Suppressor macrophage (primary cell): ENCODE measurements at places on chromosomes 1 and 21.

DNA sequence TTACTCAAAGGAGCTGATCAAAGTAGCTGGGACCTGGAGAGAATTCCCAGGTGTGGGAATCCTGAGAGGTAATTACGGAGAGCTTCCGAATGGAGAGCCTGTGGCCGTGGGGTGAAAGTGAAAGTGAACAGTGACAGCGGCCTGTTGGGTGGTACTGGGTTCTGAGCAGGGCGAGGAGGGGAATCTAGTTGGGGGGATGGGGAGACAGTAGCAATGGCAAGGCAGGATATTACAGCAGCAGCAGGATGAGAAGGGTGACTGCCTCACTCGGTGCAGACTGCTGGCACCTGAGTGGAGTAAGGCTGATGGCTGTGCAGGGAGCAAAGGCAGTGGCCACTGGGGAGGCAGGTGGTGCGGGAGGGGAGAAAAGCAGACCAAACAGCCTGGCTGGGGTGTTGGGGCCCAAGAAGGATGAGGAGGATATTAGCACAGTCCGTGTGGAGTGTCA is 70.3 kb upstream of the PRDX6 start:
- no peak for DNase-seq

DNA sequence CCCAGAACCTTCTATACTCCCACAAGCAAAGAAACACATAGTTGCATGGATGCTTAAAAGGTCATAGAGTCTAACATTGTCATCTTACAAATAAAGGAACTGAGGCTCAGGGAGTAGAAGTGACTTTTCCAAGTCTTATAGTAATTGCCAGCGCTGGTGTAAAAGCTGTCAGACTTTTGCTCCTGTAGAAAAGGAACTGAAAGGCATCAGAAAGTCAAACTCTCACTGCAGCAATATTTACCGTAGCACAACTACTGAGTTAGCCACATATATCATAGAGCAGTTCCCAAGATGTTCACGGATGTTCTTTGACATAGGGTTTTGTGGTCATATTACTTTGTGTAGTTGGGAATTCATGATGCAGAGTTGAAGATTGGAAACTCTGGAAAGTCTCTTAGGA is 16.6 kb upstream of the USP24 start:
- DNase-seq = peak; percentile 23

DNA sequence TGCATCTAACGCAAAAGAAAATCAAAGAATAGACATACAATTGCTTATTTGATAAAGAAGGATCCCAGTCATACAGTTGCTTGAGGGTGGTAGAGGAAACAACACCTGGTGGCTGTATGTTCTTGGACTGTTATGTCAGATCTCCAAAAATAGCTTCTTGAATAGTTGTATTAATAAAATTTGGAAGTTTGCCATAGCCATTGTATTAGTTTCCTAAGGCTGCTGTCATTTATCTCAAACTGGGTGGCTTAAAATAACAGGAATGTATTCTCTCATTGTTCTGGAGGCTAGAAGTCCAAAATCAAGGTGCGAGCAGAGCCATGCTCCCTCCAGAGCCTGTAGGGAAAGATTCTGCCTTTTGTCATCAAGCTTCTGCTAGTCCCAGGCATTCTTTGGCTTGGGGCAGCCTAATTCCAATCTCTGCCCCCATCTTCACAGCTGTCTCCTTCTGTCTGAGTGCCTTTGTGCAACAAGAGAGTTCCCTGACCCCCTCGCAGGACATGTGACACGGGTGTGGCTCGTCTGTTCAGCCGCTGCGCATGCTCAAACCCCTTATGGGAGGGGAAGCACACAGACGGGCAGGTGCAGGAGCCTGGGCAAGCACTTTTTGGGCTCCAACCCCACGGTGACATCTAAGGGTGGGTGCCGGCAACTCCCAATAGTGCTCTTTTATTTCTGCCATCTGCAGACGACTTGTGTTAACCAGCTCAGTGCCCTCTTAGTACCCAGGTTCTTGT is 21.7 kb upstream of the GRIK1 start:
- DNase-seq = no peak

DNA sequence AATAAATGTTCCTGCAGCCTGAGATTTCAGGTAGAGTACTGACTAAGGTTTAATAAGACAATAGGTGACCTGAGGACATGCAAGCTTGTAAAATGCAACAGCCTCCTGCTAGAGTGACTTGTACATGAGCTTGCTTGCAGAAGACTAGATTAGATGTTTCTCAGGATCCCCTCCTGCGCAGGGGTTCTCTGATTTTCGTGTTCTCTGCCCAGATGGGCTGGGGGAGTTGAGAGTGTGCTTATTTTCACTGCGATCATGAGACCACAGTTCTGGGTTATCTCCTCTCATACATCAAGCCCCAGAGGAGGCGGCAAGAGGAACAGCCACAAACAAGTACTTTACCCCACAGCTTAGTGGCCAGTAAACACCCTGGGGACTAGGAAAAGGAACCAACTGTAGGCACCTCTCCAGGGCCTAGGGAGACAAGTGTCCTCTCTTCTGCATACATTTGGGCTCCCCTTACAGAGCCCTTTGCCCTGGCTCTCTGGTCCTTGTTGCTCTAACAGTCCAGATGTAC is 8.0 kb downstream of the TMEM81 start:
- DNase-seq = no peak

DNA sequence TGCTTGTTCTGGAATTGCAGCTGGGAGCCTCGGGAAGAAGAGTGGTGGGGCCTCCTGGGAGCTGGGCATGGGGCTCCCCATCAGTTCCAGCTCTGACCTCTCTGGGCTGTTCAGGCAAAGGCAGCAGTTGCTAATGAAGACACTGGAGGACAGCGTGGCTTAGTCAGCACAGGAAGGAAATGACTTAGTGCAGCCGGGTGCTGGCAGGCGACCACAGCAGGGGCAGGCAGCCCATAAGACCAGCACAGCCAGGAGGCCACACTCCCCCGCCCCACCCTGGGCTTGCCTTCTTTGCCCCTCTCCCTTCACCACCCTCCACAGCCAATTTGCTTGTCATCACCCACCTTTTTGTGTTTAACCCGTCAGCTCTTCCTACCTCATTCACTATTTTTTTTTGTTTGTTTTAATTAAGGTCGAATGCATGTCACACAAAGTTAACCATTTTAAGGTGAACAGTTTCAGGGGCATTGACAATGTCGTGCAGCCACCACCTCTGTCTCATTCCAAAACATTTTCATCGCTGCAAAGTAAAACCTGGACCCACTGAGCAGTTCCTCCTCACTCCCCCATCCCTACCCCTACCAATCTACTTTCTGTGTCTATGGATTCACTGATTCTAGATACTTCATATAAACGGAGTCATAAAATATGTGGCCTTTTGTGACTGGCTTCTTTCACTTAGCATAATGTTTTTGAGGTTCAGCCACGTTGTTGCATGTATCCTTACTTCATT is 10.9 kb downstream of the OLIG2 start:
- DNase-seq = peak; percentile 82

DNA sequence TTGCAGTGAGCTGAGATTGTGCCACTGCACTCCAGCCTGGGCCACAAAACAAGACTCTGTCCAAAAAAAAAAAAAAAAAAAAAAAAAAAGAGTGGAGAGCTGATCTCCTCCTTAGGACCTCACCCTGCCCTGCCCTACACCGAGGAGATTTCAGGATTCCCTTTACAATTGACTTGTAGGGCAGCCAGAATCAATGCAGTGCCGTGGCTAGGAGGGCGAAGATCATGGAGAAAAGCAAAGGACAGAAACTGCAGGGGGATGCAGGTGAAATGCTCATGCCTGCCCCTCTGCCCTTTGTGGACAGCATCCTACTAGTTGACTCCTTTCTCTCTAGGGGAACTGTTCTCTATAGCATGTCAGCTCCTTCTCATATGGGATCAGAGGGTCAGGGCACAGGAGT is 9.6 kb downstream of the FHAD1 start:
- DNase-seq = no peak
